CD8-positive, alpha-beta memory T cell (primary cell): ENCODE measurements at places on chromosomes 3 and 15.
A peak's percentile ranks its signal among the peaks of the same experiment; 100 is the strongest.

DNA sequence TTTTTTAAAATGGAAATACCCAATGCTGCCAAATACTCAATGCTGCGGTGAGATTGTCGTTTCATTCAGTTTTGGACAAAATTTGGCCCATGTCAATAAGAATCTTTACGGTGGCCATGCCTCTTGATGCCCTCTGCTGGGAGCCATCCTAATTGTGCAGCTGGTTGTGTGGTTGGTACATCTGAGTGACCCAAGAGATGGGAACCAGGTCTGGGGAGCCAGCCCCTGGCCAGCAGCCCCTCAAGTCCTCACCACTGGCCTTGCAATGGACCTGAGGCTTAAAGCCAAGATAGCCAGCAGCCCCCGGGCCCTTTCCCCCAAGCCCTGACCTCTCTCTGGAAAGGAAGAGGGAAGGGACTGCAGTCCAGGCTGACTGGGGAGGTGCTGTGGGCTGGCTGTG lies 36.4 kb upstream of the ESYT3 start:
- H3K27ac ChIP-seq = no peak overlapping the region
- no peak overlapping the region for H3K4me3 ChIP-seq
- no peaks in the 10 kb centered on the region for H3K36me3 ChIP-seq
- H3K27me3 ChIP-seq = no peaks in the 10 kb centered on the region
- H3K4me1 ChIP-seq = no peaks in the 10 kb centered on the region
- DNase-seq = no peak

DNA sequence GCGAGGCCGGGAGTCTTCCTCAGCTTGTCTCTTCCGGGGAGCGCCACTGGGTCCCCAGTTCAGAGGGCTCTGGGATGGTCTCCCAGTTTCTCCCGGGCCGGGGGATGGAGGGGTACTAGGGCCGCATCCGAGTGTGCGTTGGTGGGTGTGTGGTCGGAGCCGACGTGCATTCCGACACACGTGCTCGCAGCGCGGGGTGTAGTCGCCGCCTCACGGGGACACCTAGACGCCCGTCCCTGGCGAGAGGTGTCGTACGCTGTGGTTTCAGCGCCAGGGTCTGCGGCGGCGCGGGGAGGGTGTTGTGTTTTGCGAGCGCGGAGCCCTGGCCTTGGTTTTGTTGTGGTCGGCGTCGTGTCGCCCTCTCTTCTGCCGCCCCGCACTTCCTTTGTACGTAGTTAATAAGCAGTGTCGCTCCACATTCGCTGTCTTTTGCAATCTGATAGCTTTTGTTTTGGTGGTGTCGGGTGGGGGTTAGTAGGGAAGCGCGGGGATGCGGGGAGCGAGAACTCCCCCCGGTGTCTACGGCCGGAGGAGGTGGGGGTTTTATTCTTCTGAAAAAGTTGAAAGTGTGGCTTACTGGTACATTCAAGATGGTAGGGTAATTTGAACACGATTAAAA lies 2.2 kb downstream of the IGF1R start:
- H3K27ac ChIP-seq = no peak overlapping the region
- DNase-seq = peak; percentile 79
- H3K27me3 ChIP-seq = peaks cover 10% of the 10 kb centered on the region
- peaks cover 14% of the 10 kb centered on the region for H3K4me1 ChIP-seq
- H3K36me3 ChIP-seq = no peaks in the 10 kb centered on the region
- H3K4me3 ChIP-seq = peak overlapping the region; percentile 67

- H3K27ac ChIP-seq = peak overlapping the region; percentile 82
- peaks cover 3% of the 10 kb centered on the region for H3K36me3 ChIP-seq
- peak overlapping the region; percentile 83 for H3K4me3 ChIP-seq
- DNase-seq = peak; percentile 8
Observed at GRCh38 chr15:63156755-63157117, 541 bp downstream of the RPS27L start.

- no peak for DNase-seq
- no peak overlapping the region for H3K4me3 ChIP-seq
- H3K4me1 ChIP-seq = no peaks in the 10 kb centered on the region
Observed at GRCh38 chr3:159929171-159930141, 59.2 kb upstream of the IL12A start.

DNA sequence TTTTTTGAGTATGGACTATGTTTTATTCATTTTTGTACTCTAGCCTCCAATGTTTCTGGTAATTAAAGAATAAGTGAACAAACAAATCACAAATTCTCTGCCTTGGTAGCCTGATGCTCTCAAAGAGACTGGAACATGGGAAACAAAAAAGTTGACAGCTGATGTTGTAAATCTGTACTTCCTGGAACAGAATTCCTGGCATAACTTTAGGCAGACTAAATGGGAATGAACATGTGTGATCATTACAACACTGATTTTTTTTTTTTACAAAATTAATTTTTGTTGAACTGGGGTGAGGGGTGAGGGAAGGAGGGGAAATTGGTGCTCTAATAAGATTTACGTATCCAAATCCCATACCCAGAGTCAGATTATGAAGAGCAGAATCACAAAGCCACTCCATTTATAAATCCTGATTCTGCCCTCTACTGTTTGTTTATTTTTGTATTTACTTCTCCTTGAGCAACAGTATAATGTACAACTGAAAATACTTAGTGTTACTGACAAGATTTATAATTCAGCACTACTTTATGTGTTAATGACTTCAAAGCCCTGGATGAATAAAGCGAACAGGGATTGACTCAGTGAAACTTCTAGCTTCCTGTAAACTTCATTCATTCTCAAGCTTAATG lies 165.0 kb downstream of the FRMD5 start:
- no peak overlapping the region for H3K27ac ChIP-seq
- no peak for DNase-seq
- H3K4me3 ChIP-seq = no peak overlapping the region
- no peaks in the 10 kb centered on the region for H3K36me3 ChIP-seq
- no peaks in the 10 kb centered on the region for H3K27me3 ChIP-seq
- no peaks in the 10 kb centered on the region for H3K4me1 ChIP-seq

DNA sequence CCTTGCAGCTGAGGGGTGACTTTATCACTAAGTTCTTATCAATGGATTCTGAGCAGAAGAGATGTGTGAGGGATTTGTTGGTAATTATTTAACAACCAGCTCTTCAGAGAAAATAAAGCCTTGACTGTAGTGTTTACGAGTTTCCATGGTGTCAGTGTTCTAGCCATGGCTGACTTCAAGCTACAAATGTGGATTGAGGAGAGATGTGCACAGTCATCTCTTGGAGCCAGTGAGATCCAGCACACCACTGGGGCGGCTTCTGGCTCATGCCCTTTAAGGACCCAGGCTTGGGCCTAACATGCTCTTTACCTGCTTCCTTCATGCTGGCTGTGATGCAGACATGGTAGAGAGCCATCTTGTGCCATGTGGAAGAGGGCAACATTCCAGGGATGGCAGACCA lies 145.6 kb upstream of the MRPS22 start:
- DNase-seq = no peak
- no peaks in the 10 kb centered on the region for H3K36me3 ChIP-seq
- no peak overlapping the region for H3K27ac ChIP-seq
- no peaks in the 10 kb centered on the region for H3K27me3 ChIP-seq
- no peak overlapping the region for H3K4me3 ChIP-seq

- no peaks in the 10 kb centered on the region for H3K27me3 ChIP-seq
- no peaks in the 10 kb centered on the region for H3K4me1 ChIP-seq
- no peaks in the 10 kb centered on the region for H3K36me3 ChIP-seq
- H3K4me3 ChIP-seq = no peak overlapping the region
Observed at GRCh38 chr3:114756506-114757279, 390.4 kb downstream of the ZBTB20 start.

- no peak overlapping the region for H3K27ac ChIP-seq
- H3K4me3 ChIP-seq = no peak overlapping the region
- no peak for DNase-seq
- H3K4me1 ChIP-seq = no peaks in the 10 kb centered on the region
- no peaks in the 10 kb centered on the region for H3K36me3 ChIP-seq
Observed at GRCh38 chr3:61387817-61388216, 136.6 kb upstream of the FHIT start.

DNA sequence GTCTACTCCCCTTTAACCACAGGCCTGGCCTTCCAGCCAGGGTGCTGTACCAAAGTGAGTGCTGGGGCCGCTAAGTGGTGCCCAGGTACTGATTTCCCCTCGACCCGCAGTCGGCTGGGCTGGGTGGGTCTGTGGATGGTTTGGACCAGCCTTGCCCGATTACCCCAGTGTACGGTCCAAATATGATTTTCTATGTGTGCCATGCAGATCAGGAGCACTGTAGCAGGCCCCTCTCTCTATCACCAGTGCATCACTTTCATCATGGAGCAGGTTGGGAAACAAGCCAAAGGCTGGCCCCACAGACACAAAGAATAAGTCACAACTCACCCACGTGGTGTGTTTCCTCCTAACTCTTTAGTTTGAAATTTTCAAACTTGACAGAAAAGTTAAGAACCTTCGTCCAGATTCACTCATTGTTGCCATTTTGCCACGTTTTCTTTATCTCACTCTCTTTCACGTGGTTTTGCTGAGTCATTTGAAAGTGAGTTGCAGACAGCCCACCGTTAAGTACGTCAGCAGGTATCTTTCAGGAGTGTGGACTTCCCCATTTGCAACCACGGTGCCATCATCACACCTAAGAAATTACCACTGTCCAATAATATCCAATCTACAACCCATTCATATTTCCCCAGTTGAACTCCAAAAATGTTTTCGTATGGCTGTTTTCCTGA lies 37.0 kb downstream of the ZNF710 start:
- H3K4me1 ChIP-seq = peaks cover 38% of the 10 kb centered on the region
- peak; percentile 52 for DNase-seq
- no peak overlapping the region for H3K4me3 ChIP-seq

GRCh38 chr3:178382449-178383061 lies 153.7 kb upstream of the KCNMB2 start:
- no peaks in the 10 kb centered on the region for H3K27me3 ChIP-seq
- no peak overlapping the region for H3K4me3 ChIP-seq
- H3K4me1 ChIP-seq = no peaks in the 10 kb centered on the region
- no peak for DNase-seq
- H3K36me3 ChIP-seq = no peaks in the 10 kb centered on the region

- no peaks in the 10 kb centered on the region for H3K27me3 ChIP-seq
- H3K4me1 ChIP-seq = peaks cover 63% of the 10 kb centered on the region
- peak; percentile 54 for DNase-seq
Observed at GRCh38 chr15:91472316-91472756, 372.3 kb downstream of the SV2B start.

GRCh38 chr3:2090095-2090911 lies 8.4 kb upstream of the CNTN4 start:
- H3K4me1 ChIP-seq = no peaks in the 10 kb centered on the region
- no peaks in the 10 kb centered on the region for H3K36me3 ChIP-seq
- no peak overlapping the region for H3K27ac ChIP-seq
- no peak for DNase-seq
